SW 1271 (cell line): ENCODE measurements at places on chromosomes 16 and 17.

DNA sequence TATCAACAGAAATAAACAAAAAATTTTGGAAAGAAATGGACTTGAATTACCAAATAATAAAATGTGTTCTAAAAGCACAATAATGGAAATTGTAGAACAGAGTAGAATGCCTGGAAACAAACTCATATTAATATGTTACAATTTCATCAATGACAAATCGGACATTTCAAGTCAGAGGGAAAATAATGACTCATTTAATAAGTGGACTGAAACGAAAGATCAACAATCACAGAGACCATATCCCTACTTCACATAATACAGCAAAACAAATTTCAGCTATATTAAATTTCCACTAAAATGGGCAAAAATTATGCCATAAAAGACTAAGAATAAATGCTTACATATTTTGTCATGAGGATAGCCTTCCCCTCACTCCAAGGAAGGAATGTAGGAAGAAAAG, 25.7 kb downstream of the CDYL2 start:
- DNase-seq, result no peak

DNA sequence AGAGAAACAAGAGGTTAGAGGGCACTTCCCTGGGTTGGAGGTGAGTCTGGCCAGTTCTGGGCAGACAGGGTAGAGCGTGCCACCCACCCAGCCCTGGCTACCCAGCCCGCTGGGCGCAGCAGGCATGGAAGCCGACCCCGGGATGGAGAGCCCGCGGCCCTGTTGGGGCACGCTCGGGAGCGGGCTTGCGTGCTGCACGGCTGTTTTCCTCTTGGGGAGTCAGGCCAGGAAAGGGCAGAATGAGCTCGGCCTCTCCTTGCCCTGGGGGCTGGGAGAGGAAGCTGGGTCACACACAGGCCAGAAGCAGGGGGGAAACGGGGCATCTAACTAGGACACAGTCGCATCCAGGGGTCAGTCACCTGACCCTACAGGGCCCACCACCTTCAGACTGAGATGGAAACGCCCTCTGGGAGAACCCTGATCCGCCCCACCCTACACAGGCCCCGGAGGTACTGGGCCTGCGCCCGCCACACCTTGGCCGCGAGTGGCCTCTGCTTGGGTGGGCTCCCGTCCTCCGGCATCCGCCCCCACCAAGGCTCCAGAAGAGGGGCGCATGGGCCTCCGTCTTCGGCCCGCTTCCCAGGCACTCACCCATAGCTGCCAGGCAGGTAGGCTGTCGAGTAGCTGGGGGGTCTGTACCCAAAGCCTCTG, 1.2 kb downstream of the SOX15 start:
- no peak for DNase-seq

- DNase-seq, result no peak
Measured at GRCh38 chr17:7922269-7922844, 6.3 kb upstream of the RNF227 start.

GRCh38 chr17:31509095-31509804, 117.8 kb downstream of the RAB11FIP4 start:
- DNase-seq, result no peak

GRCh38 chr17:33377837-33378595, 84.9 kb upstream of the ASIC2 start:
- no peak for DNase-seq
